ENCODE measurements at places on chromosomes 2 and 18.

DNA sequence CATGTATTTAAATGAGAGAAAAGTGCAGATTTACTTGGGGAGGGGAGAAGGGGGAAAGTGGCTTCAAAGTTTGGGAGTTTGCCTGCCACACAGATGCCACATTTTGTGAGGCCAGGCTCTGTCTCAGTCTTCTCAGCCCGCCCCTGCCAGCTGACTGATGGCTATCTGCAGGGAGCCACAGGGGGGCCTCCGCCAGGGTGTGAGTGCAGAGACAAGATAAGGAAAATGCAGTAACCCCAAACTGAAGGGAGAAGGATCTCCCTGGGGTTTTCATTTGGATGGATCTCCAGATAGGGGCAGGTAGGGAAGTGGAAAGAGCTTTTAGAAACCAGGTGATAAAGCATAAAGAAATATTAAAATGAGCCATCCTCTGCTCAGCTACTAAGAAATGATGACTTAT, 128.8 kb downstream of the ZNF521 start:
- no peak for DNase-seq

DNA sequence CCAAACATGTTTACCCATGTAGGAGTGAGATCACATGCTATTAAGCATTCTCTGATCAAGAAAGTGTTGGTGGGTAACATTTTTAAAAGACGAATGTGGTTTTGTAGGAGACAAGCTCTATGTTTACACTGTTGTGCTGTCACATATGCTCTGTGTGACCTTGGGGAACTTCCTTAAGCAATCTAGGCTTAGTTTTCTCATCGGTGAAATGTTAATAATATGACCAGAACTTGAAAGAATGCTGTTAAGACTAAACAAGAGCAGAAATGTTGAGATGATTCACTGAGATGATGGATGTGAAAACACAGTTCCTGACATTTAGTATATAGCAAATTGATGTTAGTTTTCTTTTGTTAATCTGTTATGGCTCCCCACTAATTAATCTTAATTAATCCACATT, 860.9 kb upstream of the CNTNAP5 start:
- DNase-seq = no peak

- DNase-seq = no peak
These were observed 45.3 kb downstream of the KIF3C start for GRCh38 chr2:25936889-25937545.

GRCh38 chr18:49563701-49564517, 2.1 kb downstream of the LIPG start:
- DNase-seq = no peak

- DNase-seq = no peak
These were observed 37.9 kb upstream of the GBX2 start for GRCh38 chr2:236205867-236206645.

DNA sequence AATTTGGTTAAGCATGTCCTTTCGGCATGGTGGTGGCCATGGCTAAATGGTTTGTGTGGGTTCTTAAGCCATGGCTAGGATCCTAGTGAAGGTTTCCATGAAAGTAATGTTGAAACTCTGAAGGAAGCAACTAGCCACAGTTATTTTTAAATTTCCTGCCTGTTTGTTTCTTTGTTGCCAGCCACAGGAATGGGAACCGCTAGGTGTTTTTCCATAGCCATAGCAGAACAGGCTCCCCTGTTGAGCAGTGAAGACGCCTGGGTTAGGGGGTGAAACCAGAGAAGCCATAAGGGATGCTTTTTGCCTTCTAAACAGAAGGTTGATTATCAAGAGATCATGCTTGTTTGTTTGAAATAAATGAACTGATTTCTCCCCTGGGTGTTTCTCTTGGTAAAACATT, 60.1 kb upstream of the CHMP1B start:
- DNase-seq = no peak

- no peak for DNase-seq
These were observed 1.5 kb upstream of the GMCL1 start for GRCh38 chr2:69827796-69828540.

DNA sequence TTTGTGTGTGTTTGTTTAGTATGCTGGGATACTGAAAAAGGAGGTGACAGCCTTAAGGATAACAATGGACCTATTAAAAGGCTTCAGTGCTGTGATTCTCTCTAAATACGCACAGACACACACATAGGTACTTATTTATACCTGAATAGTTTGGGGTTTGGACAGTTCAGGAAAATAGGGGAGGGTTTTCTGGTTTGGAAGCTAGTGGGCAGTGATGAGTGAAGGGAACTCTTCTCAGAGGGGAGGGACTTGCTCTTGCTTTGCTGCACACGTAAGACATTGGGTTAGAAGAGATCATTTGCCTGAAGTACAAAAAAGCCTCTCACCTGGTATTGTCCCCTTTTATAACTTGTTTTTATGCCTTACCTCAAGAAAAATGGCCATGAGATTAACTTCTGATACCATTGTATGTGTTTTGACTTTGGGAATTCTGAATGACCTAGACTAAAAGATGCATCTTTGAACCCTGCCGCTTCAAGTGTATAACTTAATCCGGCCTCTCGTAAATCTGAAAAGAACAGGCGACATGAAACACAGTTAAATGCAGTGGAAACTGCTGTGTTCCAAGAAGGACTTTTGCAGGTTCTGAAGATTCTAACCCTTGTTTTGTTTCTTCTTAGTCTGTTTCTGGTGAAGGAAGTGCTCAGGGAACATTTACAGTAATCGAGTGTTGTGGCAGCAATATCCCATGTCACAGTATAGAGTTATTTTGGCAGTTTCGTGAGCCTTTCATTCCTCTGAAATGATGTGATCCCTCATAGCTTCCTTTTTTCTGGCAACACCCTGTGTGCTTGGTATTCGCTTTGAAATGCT, 2.5 kb downstream of the CRIM1 start:
- DNase-seq = peak; percentile 79

DNA sequence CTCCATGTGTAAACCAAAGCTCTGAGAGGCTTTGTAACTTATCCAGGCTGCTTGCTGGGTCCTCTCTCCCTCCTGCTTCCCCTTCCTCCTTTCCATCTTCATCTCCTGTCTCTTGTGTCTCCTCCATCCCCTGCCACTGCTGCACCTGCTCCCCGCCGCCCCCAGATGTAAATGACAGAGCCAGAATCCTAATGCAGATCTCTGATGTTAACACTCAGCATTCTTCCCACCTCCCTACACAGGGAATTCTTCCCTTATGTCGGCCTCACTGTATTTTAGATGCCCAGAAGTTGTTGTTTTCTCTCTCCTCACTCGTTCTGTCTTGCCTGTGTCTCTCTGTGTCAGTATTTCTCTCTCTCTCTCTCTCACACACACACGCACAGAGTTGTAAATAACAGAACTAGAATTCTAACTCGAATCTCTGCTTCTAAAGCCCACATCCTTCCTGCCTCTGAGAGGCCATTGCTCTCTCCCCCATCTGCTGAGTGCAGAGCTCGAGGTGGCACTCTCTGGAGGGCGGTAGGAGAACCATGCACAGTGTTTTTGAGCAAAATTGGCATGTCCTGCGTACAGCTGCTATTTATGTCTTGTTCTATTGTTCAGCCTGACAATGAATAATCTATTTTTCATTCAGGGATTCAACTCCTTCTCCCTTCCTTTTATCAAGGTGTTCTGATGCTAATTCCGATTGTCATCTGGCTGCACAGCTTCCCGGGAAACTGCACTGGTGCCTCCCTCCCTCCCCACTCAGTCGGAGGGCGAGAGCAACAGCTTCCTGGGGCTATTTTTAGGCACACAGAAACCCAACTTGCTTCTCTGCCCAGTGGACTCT, 219.9 kb downstream of the SH3RF3 start:
- DNase-seq = no peak

- DNase-seq = no peak
These were observed 40.6 kb downstream of the EHD3 start for GRCh38 chr2:31274401-31275075.

- DNase-seq = no peak
These were observed 82.9 kb downstream of the TNS1 start for GRCh38 chr2:217919781-217920351.

DNA sequence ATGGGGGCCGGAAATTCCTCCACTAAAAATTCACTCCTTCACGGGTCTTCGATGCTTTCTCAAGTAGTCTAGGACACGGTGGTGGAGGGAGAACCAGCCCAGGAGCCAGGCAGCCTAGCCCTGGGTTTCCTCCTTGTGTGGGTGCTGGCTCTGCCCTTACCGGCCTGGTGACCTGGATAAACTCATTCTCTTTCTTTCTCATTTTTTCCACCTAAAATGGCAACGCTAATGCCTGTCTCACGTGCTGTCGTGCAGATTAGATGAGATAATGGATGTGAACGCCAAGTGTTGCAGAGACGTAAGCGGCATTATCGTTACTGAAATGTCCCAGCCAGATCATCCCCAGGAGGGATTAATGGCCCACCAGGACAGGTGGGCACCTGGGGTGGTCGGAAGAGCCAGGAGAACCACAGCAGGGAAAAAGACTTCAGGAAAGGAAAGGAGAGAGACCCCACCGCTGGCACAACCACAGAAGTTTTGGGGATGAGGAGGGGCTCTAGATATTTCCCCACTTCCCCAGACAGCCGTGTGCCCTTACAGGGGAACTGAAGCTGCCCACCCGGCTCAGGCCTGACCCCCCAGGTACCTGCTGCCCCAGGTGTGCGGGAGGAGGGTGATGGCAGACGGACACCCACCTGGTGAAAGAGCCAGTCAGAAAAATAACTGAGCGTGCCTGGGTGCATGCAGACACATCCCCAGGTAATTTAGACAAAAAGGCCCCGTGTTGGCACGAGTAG, 100.8 kb upstream of the ASAP2 start:
- DNase-seq = no peak

DNA sequence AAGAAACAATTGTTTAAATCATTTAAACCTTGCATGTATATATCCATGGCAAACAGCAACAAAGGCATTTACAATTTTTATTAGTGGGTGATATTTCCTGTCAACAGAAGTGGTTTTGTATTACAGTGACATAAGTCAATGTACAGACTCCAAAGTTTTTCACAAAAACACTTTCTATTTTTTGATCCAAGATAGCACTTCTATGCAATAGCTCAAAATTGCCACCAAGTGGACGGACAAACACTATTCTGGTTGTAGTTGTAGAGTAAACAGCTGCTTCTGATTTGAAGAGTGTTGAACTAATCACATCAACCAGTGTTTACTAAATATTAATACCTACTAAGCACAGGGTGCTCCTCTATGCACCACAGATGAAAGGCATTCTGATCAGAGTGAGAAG, 421.4 kb downstream of the NCKAP5 start:
- DNase-seq = no peak

Measured in NCI-H226 (cell line).